Stimulated activated CD8-positive, alpha-beta memory T cell treated with anti-CD3 and anti-CD28 coated beads, Interleukin-2, amount 100 ng/mL, for 48 hours (primary cell): ENCODE measurements at places on chromosomes 3 and 15.

DNA sequence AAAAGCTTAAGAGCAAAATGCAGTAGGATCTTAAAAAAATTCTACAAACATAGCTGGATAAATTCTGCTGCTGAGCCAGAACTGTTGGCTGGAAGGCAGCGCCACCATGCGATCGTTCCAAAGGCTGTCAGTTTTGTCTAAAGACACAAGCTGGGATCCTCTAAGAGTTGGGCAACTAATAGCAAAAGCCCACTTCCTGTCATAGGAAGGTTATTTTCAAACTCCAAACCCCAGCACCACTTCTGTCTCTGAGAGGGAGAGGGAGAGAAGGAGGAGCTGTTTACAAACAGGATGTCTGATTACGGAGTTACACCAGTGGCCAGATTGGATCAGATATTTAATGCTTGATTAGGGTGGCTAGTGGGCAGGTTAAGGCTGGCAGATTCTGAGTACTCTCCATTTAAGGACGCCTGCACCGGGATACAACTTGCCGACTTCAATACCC lies 44.0 kb downstream of the EIF4E3 start:
- no peak for DNase-seq

GRCh38 chr3:70728311-70728710 lies 415.9 kb upstream of the MDFIC2 start:
- no peak for DNase-seq

GRCh38 chr15:39230205-39230907 lies 350.5 kb upstream of the THBS1 start:
- DNase-seq = no peak

GRCh38 chr3:160038862-160039562 lies 50.4 kb downstream of the IL12A start:
- DNase-seq = peak; percentile 3

DNA sequence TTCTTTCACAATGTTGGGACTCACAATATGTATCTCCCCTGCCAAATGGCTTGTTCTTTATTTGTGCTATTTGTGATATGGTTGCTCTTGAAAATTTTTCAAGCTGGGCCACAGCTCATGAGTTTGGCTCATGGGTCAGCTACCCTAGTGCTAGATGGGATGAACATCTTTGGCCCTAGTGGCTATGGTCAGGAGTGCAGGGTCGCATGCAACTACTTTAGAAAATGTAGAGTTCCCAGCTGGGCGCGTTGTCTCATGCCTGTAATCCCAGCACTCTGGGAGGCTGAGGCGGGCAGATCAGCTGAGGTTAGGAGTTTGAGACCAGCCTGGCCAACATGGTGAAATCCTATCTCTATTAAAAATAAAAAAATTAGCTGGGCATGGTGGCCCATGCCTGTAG lies 55.8 kb downstream of the POLR2M start:
- no peak for DNase-seq

- DNase-seq = no peak
These were observed 793 bp downstream of the PCOLCE2 start for GRCh38 chr3:142888099-142888480.

GRCh38 chr15:34620814-34621213 lies 37.4 kb upstream of the GOLGA8B start:
- DNase-seq = no peak

- no peak for DNase-seq
These were observed 950.7 kb downstream of the MCTP2 start for GRCh38 chr15:95182091-95182490.

DNA sequence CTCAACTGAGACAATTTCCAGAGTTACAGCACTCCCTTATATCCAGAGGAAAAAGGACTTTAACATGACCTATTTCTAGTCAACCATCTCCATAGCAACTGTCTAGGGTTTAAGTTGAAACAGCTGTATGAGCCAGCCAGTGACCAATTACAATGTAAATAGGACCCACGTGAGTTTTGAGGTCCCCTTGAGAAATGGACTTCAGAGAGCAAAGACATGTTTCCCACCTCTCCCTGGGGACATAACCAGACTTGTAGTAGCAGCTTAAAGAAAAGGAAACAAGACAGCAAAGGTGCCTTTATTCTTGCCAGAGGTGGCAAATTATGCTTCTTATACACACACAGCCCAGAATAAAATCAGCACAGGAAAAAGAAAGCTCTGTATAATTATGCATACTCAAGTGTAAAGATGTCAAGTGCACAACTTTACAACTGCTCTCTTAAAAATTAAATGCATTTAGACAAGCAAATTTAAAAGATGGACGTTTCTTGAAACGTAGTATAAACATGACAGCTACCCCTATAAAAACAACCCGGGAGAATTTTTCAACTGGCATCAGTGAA lies 40.2 kb downstream of the SUMF1 start:
- DNase-seq = no peak

DNA sequence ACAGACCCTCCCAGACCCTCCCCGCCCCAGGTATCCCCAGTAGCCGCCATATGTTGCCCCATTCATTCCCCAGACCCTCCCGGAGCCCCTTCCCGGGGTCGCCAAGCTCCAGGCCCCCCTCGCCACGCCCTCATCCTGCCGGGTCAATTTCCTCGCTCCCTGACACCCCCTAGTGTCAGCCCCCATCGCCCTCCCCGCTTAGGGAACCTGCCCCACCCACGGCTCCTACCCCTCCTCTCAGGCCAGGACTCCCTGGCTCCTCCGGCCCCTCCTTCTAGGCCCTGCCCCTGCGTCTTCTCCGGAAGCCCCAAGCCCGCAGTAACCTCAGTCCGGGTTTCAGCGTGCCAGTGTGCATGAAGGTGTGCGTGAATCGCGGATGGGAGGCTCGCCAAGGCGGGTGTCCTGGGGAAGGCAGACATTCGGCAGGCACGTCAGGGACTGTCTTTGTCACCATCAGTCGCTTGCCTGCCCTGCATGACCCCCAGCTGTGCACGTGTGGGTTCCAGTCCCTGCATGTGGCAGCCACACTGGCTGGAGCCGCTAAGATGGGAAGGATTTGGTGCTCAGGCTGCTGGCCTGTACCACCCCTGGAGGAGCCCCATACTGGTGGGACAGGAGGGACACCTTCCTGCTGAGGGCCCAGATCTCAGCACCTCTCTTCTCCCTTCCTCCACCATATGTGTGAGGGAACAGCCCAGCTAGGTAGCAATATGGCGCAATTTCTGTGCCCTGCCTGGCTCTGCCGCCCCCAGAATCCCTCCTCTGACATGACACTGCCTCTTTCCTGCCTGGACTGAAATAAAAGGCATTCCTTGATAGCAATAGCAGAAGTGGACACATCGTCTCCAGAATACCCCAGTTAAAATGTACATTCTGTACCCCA lies 693 bp downstream of the DISP2 start:
- DNase-seq = peak; percentile 25

GRCh38 chr3:23161896-23162570 lies 41.1 kb upstream of the UBE2E2 start:
- DNase-seq = no peak

DNA sequence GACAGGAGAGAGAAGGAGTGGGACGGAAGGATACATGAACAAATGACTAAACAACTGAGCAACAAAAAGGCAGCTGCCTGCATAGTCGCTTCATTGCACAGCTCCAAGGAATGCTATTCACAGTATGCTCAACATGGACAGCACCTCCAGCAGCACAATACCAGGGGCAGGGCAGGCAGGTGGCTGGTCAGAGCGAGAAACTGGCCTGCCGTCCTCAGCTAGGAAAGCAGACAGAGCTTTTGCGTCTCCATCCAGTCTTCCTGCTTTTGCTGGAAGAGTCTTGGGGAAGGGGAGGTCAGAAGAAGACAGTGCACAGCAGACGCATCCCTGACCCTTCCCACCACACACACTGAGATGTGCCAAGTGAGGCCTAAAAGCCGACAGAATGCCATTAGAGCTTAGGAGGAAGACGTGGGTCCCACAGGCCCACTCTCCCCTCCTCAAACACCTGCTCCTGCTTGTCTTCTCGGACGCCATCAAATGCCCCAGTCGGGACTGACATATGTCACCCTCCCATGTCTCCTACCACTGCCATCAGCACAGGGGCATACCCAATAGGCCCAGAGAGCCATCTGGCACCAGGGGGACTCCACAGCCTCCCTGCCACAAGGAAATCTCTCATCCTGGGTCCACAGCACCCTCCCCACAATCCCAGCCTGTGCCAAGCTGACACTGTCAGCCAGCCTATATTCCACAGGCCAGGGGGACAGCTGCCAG lies 3.9 kb downstream of the RAB6B start:
- no peak for DNase-seq

DNA sequence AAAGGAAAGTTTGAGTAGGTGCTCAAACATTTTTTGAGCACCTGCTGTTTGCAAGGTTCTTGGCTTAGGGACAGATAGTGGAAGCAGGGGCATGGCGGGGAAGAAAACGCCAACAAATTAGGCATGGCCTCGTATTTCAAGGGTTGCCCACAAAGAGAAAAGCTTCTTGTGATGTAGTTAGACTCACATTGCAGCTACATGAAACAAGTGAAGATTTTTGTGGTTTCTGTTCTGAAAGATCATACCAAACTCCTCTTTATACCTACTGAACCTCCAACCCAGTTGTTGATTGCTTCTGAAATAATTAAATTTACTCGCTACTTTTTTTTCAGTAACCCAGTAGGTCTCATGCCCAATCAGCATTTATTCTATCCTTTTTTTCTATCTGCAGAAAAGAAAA lies 23.5 kb upstream of the RARB start:
- no peak for DNase-seq

DNA sequence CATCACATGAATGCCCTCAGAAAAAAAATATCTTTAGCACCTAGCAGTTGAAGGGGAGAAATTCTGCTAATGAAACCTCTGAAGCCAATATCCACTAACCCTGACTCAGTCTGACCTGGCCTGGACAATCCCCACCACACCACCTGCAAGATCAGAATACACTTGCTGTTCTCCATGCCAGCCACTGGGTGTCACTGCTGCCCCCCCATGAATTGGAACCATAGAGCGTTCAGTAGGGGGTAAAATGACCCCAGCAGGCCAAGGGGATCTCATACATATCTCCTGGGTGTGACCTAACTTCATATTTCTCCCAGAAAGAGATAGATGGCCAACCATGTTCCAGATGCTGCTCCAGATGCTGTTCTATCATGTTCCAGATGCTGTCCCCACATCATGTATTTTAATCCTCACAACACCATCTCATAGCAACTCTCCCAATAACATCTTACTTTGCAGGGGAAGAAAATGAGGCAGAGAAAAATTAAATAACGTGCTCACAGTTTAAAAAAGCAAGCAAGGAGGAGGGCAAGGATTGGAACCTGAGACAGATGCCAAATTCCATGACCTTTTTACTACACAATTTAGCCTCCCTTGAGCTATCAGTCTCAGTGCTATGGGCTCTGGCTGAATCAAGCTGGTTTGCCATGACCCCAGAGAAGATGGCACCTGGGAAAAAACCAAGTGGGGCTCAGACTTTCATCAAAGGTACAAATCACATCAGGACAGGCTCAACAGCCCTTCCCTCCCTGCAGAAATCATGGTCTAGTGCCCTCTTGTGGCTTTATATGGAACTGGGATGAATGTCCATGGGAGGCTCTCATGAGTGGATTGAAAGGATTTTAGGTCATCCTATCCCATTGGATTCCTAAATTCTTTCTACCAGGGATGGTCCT lies 12.4 kb downstream of the NTRK3 start:
- DNase-seq = no peak

DNA sequence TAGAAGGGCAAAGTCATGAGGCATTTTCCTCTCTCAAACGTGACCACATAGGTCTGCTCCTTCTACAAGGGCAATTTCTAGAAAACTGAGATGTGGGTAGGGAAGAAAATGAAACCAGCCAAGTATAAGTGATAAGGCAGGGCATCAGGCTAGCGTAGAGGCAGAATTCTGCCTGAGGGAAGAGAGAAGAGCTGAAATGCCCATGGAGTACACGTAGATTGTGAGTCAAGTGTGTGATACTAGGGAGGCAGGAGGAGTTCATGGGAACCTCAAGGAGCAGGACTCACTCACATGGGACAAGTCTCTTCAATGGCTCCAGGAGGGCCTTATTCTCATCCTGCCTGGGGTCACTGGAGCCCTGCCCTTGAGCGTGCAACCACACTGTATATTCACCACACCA lies 34.9 kb upstream of the PPP4R2 start:
- no peak for DNase-seq

GRCh38 chr15:66684136-66684681 lies 17.8 kb upstream of the SMAD6 start:
- no peak for DNase-seq

- DNase-seq = no peak
These were observed 61.9 kb downstream of the VGLL3 start for GRCh38 chr3:86929046-86929445.

DNA sequence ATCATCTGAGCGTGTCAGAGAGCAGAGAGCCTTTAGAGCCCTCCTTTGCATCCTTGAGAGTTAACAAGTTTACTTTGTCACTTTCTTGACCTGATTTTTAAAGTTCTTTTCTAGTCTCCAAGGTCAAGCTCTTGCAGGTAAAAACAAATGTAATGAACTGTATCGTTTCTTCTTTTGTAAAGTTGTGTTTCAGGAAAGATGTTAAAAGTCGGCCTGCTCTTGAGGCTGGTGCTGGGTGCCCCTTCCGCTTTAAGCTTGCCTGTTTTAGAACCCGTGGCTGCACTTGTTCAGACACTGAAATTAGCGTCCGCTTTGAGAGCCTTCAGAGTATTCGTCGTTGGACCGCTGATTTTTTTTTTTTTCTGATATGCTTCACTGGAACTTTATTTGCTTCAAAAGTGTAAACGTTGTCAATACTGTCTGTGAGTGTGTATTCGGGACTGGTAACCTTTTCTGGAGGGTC lies 52.6 kb upstream of the ULK4 start:
- DNase-seq = no peak

DNA sequence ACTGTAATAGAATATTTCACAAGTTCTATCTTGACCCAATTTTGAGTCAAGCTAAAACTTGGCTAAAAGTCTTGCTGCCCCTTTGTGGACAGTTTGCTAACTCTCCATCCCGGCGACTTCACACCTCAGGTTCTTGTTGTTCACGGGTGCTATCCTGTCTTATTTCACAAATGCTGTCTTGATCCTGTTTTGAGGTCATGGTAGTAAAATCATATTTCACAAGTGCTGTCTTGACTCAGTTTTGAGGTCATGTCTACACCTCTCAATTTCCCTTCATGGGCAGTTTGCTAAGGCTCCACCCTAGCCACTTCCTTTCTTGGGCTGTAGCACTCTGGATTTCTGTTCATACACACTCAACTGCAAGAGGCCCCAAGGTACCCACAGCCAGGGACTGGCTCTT lies 45.0 kb upstream of the GK5 start:
- DNase-seq = no peak

GRCh38 chr15:40470423-40471104 lies at the start of gene CHST14:
Gene CHST14, plus strand, starts transcription at chr15:40470984. Its CDS starts 230 bp downstream, at chr15:40471214.
- peak; percentile 48 for DNase-seq

- DNase-seq = no peak
These were observed 73.0 kb downstream of the MYH15 start for GRCh38 chr3:108437439-108437838.

DNA sequence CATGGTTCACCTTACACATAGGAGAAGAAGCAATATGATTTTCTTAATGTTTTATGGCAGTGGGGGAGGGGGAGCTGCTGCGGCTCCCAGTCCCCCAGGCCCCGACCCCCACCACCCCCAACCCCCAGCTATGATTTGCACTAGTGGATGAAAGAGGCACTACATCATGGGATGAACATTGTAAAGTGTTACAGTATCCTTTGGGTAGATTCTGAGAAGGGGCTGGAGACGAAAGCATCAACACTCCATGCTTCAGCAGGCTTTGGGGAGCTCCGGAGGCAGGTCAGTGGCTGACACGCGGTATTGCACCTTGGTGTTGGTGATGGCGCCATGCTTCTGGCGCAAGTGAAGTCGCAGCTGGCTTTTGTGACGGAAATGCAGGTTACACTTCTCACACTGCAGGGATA lies 19.9 kb upstream of the RTP2 start:
- DNase-seq = no peak
